Stimulated activated CD8-positive, alpha-beta memory T cell treated with anti-CD3 and anti-CD28 coated beads, Interleukin-12 subunit alpha, Interleukin-12 subunit beta, amount 100 ng/mL, for 4 hours (primary cell): ENCODE measurements at places on chromosomes 2 and 18.

- no peak for DNase-seq
These were observed 615 bp upstream of the USP39 start for GRCh38 chr2:85615413-85615728.

GRCh38 chr18:77012806-77013541, 119.6 kb downstream of the MBP start:
- DNase-seq = no peak

DNA sequence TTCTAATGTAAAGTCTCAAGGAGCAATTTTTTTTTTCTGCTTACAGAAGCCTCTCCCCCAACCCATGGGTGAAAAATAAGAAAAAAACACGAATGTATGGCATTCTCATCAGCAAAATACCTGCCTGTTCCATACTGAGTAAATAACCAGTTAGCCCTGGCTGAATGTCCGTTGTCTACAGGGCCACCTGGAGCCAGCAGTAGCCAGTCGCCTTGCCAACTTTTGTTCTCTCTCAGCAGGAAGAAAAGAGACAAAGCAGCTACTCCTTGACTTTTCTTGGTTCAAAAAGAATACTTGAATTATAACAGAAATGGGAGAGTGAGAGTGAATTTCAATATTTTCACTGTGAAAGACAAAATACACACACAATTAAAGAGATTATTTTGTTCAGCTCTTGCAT, 532.9 kb upstream of the CRIM1 start:
- DNase-seq = no peak

- DNase-seq = no peak
These were observed 18.4 kb downstream of the NCOA1 start for GRCh38 chr2:24509425-24509824.

GRCh38 chr2:233857511-233858141, 3.3 kb upstream of the HJURP start:
- no peak for DNase-seq

DNA sequence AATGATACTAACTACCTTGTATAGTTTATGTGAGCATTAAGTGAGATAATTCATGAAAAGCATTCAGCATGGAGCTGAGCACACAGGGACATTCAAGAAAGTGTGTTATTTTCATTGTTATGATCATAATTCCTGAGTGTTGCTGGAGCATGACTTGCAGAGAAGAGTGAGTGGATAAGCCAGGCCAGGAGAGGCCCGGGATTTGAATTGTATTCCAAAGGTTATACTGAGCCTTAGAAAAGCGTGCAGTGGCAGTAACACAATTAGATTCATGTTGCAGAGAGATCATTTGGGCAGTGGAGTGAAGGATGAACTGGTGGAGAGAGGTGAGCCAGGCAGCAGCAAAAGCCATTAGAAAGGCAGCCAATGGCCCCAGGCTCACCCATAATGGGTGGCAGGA, 142.9 kb upstream of the SH3BP4 start:
- no peak for DNase-seq

DNA sequence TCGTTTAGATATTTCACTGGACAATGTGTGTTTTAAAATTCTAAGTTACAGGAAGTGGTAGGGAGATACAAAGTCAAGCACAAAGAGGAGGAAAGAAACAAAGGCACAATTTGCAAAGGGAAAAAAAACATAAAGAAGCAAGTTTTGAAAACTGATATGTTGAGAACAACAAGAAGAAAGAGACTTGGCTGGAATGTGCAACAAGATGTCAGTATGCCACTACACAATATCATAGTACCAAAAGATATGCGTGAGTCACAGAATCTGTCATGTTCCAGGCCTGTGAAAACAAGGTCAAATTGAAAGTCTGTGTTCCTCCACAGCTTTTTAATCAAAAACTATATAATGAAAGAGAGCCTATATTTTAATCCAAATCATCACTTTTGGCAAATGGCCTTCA, 12.0 kb downstream of the EXOC6B start:
- no peak for DNase-seq

GRCh38 chr2:203789618-203790017, 78.0 kb upstream of the CTLA4 start:
- DNase-seq = no peak

DNA sequence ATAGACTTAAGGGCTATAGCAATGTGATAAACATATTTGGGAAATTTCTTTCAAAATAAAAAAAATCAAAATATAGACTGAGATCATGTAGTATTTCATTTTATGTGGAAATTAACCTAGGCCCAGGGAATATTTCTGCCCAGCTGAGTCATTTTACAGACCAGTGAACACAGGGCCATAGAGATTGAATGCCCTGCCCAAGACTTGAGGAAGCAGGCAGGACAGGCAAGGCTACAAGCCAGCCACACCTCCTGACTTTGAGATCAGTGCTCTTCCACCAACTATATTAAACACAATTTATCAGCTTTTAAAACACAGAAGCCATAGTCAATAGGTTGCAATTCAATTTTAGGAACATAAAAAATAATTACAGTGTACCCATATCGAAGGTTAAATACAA, 12.9 kb downstream of the CCDC148 start:
- DNase-seq = no peak

DNA sequence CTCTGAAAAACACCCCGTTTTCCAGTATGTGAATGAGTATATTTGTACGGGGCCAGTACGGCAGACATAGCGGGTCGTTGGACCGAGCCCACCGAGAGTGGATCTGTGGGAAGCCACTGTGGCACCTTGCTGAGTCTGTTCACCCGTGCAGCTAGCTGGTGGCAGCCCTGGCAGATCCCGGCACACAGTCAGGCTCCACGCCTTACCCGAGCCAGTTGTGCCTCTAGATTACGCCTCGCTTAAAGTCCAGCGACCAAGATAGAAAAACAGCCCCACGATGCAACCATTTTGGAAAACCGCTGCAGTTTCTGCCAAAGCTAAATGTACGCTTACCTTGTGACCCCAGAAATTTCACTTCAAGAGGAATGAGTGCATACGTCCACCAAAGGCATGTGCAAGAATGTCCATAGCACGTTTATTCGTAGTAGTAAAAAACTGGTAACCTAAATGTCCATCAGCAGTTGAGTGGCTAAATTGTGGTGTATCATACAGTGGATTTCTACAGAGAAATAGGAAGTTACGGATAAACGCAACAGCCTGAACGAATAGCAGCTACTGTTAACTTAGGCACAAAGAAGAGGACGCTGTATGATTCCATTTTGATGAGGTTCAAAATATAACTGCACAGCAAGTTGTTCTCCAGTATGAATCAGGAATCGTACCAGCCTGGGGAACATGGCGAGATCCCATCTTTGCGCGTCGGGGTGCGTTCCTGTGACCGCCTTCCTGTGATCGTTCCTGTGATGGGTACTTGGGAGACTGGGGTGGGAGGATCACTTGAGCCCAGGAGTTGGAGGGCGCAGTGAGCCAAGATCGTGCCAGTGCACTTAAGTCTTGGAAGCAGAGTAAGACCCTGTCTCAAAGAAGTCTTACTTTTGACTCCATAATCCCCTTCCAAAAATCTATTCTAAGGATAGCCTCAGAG, 688 bp upstream of the WDR33 start:
- DNase-seq = no peak

DNA sequence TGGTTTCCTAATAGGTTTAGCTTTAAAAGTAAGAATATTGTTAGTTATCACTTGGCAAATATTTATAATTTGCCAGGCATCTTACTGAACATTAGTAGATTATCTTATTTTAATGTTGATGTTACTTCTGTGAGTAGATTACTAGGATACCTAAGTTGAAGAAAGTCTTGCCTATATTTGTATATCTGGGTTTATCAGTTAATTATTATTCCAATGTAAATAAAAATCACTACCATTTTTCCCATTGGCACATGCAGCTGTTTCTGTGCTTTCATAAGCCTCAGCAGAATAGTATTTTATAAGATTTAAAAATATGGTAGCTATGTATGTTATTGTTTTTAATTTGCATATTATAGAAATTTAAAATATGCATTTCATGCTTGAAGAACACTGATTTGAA, 16.3 kb upstream of the TRIM43B start:
- no peak for DNase-seq

GRCh38 chr18:69795791-69796190, 151.9 kb downstream of the CD226 start:
- DNase-seq = no peak
